ENCODE measurements at places on chromosomes 3 and 15.

DNA sequence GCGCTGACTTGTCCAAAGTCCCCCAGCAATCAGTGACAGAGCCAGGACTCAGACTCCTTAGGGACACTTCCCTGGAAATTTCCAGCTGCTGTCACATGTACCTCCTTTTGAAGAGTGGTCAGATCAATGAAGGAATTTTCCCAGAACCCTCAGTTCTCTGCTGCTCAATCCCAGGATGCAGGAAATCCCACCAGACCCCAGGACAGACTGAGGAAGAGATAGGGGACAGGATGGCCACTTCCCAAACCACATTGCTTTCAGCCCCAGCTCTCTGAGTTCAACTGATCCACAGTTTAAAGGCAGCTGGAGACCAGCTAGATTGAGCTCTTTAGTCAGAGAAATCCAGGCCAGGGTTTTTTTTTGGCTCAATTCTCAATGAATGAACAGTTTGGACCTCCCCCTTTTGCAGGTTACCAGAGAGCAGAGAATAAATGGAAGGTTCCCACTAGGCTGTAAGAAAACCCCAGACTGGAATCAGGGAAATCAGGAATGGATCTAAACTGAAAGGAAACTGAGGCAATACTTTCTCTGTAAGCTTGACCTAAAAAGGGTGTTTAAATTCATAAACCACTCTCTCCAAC, 1.5 kb downstream of the CYP1A1 start:
- DNase-seq, result peak; percentile 13

DNA sequence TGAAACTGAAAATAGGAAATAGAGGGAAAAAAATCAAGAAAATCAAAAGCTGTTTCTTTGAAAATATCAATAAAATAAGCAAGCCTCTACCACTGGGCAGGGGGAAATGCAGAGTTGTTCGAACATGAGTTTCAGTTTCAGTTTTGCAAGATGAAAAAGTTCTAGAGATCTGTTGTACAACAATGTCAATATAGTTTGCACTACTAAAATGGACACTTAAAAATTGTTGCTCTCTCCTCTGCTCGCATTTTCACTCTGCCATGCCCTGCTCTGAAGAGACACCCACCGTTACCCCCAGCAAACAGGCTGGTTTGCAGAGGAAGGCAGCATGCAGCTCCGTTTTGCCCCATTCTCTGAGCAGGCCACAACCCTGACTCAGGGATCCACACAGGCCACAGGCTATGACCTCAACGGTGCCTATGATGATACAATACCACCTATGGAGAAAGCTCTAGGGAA, 64.5 kb downstream of the ZNF148 start:
- no peak for DNase-seq

DNA sequence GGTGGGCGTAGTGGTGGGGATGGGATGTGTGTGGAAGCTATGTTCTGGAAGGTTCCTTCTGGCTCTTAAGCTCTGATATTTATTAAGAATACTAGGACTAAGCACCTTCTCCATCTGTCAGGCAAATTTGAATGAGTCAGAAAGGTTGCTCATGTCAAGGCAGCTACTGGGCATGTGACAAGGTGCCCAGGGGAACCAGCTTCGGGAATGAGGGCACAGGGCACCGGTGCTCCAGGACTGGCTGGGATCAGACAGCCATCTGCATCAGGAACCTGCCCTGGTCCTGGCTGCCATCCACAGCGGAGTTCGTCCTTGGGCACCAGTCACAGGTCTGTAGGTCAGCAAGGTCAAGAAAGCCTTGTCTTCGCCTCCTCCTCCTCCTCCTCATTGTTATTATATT, 32.5 kb downstream of the CA12 start:
- DNase-seq, result no peak

DNA sequence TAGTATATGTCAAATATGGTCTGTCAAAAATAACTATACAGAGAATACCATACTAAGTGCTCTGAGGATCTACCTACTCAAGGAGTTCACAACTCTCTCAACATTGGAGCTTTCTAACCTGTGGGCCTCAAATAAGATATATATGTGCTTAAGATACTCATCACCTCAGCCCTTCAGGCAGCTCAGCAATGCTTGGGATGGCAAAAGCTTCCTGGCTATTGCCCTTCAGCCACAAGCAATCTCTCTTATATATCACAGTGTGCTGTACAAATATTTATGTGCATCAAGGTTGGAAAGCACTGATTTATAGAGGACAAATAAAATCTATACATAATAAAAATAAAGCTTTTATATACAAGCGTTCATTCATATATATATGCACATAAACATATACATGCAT, 40.3 kb downstream of the ICE2 start:
- no peak for DNase-seq

GRCh38 chr3:81816473-81817250, 55.2 kb upstream of the GBE1 start:
- no peak for DNase-seq

DNA sequence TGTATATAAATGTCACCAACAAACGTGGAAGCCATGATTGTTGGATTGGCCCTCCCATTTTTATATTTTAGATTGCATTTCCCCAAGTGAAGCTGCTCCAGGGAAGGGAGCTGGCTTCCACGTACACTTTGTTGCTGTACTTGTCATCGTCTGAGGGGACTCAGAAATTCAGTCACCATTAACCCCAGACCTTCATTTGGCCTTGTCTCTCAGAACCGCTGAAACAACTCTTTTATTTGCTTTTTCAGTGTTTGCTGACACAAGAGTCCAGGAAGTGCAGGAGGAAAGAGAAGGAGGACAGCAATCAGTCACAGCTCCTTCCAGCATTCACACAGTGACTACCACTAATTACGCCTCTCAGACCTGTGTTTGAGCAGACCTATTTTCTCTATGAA, 276.5 kb downstream of the TBL1XR1 start:
- no peak for DNase-seq

- DNase-seq, result no peak
Measured at GRCh38 chr3:175593331-175593730, 734.2 kb downstream of the NAALADL2 start.

DNA sequence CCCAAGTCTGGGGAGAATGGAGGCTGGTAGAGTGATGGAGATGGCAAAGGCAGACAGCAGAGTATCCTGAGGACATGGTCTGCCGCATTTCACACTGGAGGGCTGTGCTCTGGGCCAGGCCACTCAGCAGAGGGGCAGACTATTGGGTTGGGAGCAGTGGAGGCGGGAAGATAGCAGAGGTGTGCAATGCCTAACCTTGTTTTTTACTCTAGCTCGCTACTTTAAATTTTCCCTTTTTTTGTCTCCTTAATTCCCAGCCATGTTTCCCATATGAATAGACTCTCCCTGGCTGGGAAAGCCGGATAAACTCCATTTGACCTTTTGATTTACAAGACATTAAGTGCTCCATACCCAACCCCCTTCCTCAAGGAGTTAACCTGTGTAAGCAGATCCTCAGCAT, 33.5 kb upstream of the ST6GAL1 start:
- peak; percentile 11 for DNase-seq

DNA sequence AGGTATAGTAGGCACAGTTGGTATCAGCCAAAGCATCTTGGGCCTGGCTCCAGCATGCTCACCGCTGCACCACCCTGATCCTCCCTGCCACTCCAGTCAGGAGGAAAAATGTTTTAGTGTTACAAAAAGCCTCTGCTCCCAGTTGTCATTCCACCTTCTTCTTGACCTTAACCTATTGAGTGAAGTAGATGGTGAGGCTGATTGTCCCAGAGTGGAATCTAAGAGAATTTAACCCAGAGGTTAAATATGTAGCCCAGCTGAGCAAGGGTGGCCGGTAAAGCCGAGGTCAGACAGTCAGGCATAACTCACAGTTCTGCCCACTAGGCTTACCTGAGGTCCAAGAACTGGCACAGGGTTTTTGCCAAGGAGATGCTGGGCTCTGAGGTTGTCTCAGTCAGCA, 30.7 kb upstream of the TNIK start:
- no peak for DNase-seq

GRCh38 chr15:84099181-84099580, 136.4 kb upstream of the GOLGA6L4 start:
- no peak for DNase-seq

DNA sequence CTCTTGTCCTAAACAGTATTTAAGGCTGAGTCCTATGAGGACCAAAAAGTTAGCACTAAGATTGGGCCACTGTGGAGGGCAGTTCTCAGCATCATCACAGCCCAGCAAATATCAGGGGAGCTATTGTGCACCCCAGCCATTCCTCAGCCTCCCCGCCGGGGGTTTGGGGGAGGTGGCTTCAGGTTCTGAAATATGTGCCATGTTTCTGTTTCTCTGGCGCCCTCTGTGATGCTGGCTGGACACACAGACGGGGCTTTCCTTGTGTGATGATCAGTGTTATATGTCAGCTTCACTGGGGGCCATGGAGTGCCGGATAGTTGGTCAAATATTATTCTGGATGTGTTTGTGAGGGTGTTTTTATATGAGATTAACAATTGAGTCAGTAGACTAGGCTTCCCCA, 106.8 kb downstream of the GABRG3 start:
- peak; percentile 30 for DNase-seq

DNA sequence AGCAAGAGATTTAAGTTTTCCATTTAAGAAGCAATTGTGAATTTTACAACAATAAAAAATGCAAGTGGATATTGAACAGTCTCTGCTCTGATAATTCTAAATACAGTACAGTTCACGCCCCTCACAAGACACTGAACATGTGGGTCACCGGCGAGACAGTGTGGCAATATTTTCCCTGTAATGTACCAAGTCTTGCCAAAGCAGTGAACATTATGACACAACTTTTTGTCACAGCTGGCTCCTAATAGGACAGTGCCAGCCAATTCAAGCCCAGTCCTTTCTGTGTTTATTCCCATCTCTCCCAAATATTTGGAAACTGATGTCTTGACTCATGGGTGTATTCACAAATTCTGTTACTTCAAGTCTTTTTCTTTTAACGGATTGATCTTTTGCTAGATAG, 62.3 kb downstream of the PPARG start:
- DNase-seq, result no peak

- DNase-seq, result no peak
Measured at GRCh38 chr15:33048255-33048654, 146.3 kb downstream of the FMN1 start.

GRCh38 chr3:11774296-11774877, 72.3 kb downstream of the TAMM41 start:
- peak; percentile 77 for DNase-seq

DNA sequence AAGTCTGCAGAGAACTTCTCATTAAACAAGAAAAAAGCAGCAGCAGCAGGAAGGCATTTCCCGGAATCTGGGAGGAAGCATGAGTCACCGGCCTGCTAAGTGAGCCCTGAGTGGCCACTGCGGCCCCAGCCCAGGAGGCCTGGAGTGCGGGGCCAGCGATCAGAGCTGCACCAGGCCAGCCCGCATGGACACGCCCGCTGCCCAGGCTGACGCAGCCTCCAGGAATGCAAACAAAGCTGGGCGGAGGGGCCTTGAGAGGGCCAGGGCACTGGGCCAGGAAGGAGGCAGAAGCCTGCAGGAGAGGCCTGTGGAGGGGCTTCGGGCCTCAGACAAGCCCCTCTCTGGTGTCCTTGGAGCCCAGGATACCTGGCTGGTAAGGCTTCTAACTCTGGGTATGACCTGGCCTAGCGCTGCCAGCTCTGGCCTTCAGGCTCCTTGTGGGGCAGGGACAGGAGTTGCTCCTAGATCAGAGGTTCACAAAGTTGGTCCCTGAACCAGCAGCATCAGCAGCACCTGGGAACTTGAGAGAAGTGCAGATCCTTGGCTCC, 101.2 kb downstream of the SMAD6 start:
- no peak for DNase-seq

DNA sequence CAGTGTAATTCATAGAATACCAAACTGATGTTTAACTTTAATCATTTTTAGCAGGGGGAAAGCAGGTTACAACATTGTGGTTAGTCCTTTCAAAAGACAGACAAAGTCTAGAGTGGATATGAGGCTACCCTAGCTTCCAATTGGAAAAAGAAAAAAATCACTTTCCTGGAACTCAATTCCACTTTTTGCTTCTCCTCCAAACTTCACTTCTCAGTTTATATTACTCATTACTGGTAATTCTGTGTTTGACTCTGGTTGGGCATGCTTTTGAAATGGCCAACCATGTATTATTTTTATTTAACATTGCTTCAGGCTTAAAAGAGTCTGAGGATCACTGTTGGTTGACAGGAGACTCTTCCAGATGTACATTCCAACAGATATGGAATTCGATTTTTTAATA, 84.8 kb downstream of the RAP2B start:
- DNase-seq, result no peak

GRCh38 chr3:40843851-40844548, 319.2 kb downstream of the ZNF621 start:
- DNase-seq, result no peak

GRCh38 chr3:1190569-1190968, 97.7 kb downstream of the CNTN6 start:
- no peak for DNase-seq

DNA sequence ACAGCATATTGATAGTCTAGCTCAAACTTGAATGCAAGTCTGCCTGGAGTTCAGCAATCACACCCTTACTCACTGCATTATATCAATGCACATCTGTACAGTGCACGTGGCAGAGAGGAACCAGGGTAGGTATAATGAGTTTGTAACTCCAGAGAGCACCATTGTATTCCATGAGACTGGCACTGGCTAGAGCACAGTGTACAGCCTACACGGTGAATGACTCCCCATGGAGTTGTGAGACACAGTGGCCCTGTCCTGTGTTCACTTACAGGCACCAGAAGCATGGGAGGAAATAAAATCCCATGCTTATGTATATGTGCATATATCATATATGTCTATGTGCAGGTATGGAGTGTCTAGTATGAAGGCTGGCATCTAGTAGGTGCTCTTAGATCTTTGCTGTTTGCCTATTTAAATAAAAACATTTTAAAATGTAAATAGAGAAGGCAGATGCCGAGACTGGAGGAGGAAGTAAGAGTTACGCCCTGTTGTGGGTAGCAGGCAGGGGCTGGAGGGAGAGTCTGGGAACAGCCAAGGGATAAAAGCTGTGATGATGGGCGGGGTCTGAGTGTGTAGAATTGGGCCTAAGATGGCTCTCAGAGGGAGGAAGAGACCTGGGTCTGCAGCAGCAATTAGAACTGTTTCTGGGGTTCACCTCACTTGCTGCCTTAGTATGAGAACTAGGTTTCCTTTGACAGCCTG, 360.7 kb upstream of the ICE2 start:
- no peak for DNase-seq

GRCh38 chr3:29453284-29454001, 172.6 kb downstream of the RBMS3 start:
- no peak for DNase-seq

DNA sequence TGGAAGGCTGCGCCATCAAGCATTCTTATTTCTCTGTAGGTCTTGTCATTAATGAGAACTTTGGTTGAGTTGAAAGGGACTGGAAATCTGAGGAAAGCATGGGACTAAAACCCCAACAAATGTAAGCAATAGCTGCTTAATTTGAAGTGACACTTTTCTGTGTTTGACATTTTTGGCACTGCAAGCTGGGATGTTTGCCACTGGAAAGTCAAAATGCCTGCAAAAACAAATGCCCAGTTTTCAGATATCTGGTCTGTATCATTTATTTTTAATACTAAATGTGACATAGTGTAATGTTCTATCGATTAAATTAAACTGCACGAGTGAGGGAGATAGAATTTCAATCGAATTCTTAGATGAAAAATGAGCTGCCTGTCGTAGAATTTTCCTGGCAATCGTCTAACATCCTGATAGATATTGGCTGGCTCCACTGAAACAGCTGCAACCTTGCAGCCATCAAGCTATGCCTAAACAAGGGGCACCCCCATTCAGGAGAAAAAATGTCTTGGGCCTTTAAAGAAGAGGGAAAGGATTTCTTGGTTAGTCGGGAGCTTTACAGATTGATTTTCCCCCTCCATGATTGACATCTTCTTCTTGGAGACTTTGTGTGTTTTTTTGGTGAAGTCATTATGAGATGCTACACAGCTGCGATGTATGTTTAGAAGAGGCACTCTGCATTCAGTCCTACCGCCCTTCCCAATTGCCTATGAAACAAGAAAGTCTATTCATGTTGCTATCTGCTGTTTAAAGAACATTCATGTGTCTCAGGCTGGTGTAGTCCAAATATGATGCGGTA, 316.7 kb upstream of the TBL1XR1 start:
- no peak for DNase-seq
